Activated naive CD4-positive, alpha-beta T cell treated with anti-CD3 and anti-CD28 coated beads, Interleukin-2, amount 50 U/mL, for 16 hours (primary cell): ENCODE measurements at places on chromosomes 6 and 20.

DNA sequence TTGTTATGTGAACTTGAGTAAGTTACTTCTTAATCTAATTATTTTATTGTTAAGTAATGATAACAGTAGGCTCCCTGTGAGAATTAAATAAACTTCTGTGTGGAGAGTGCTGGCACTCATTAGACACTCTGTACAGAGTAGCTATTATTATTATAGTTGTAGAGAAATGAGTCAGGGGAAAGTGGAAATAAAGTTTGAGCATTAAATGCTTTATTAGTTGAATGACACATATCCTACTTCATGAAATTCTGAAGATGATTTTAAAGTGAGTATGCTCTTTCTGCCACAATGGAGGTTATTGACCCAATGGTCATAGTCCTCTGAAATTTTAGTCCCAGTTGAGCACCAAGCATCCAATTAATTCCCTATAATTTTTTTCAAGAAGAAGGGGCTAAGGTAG is 5.9 kb downstream of the ECI2 start:
- no peak for DNase-seq

DNA sequence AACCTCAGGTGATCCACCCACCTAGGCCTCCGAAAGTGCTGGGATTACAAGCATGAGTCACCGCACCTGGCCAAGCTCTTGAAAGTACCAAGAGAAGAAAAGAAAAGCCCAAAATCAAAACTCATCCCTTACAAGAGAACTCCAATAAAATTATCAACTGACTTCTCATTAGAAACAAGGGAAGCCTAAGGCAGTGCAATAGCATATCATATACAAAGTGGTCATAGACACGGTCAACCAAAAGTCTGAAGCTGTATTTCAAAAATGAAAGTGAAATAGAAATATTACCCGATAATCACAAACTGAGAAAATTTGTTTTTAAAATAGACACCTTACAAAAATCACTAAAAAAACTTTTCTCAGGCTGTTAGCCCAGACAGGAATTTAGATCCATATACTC is 1321.1 kb upstream of the GJE1 start:
- DNase-seq: no peak

GRCh38 chr6:34746104-34746846 is 11.0 kb upstream of the SNRPC start:
- no peak for DNase-seq

DNA sequence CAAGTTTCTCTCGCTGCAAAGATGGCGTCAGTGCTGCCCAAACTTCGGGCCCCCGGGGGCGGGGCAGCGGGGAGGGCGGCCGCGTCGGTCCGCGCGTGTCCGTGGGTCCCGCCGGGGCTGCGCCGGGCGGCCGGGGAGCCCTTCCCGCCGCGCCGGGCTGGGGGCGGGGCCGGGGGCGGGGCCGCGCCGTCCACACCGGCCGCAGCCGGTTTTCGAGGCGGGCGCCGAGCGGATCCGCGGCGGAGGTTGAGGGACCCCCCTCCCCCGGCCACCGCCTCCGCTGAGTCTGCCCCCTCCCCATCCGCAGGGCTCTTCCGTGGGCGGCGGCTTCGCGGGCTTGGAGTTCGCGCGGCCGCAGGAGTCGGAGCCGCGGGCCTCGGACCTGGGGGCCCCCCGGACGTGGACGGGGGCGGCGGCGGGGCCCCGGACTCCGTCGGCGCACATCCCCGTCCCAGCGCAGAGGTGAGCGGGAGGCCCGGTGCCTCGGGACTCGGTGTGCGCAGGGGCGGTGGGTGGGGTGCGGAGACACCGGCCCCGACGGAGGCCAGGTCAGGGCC is 572 bp downstream of the SLC2A4RG start:
- no peak for DNase-seq

DNA sequence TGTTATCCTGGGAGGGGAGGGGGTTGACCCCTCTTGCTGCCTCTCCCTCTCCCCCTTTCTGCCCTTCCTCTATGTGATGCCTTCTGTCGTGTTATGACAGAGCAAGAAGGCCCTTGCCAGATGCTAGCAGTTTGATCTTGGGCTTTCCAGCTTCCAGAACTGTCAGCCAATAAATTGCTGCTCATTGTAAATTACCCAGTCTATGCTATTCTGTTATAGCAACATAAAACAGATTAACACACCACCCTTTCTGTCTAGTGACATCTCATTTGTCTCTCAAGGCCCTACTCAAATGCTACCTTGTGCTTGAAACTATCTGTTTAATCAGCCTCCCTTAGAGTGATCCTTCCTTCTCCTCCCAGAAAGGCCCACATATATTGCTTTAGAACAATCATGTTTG is 16.4 kb upstream of the MAP3K4 start:
- DNase-seq: no peak

DNA sequence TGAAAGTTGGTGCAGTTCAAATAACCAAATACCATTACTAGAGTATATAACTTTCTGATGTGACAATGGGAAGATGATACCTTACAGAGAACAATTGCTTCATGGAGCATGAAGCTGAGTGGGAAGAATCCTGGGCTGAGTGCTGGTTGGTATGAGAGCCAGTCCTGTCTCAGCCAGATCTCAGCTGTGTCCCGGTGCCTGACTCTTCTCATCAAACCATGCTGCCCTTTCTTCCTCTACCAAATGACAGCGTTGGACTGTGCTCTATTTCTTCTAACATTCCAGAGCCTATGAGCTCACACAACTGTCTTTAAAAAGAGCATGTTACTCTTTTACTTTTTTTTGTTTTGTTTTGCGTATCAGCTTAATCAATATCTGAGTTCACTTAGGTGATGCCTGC is 27.5 kb upstream of the PBOV1 start:
- no peak for DNase-seq

DNA sequence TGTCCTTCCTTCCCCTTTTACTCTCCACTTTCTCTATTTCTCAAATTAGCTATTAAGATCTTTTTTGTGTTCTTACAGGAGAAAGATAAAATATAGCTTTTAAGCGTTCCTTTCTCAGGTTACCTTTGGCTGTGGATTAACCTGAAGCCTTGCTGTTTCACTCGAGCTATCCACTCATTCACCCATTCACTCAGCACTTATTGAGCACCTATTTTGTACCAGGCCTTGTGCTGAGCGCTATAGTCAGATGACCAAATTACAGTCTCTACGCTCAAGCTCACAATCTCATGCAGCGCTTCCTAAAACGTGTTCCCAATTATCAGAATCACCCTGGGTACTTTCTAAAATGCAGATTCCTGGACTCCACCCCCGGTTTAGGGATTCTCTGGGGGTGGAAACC is 1.8 kb upstream of the CEP250 start:
- no peak for DNase-seq

- DNase-seq: no peak
These were observed 51.4 kb downstream of the MDGA1 start for GRCh38 chr6:37646097-37646864.

DNA sequence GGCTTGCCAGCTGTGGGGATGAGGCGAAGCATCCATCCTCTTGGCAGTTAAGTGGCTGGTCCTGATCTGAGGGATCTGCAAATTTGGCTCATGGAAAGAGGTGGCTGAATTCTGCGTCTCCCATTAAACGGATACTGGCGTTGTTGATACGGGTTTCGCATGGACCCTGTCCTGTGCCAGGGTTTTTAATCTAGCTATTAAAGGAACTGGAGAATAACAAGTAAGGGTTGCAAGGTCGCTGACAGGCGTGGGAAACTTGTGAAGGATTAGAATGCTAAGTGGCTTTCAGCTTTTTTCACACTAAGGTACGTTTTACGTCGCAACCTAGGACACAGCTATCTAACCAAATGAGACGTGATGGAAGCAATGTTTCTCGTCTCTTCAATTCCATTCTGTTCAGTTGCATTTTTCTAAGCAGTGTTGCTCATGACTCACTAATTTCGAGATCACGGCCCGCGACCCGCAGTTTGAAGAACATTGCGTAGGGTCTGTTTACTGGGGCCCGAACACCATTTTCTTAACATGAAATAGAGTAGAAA is 852 bp downstream of the GMNN start:
- peak; percentile 39 for DNase-seq

- DNase-seq: no peak
These were observed 305.5 kb downstream of the QKI start for GRCh38 chr6:163720005-163720404.

DNA sequence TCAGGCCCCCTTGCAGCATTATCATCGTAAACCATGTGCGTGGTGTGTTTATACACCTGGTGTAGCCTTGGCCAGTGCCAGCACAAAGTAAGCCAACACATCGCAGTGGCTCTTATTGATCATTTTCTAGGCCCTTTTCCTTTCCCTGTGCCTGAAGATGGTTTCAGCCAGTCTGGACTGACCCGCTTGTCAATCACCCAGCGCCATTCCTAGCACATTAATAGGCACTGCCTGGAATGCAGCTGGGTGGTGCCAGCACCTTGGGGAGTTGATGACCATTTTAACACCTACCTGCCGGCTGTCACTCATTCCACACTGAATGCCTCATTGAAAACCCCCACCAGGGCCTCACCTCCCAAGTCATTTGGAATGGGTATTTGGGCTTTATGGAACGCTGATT is 4.9 kb upstream of the UQCC2 start:
- no peak for DNase-seq

- DNase-seq: no peak
These were observed 12.2 kb upstream of the TBC1D20 start for GRCh38 chr20:474581-474980.

DNA sequence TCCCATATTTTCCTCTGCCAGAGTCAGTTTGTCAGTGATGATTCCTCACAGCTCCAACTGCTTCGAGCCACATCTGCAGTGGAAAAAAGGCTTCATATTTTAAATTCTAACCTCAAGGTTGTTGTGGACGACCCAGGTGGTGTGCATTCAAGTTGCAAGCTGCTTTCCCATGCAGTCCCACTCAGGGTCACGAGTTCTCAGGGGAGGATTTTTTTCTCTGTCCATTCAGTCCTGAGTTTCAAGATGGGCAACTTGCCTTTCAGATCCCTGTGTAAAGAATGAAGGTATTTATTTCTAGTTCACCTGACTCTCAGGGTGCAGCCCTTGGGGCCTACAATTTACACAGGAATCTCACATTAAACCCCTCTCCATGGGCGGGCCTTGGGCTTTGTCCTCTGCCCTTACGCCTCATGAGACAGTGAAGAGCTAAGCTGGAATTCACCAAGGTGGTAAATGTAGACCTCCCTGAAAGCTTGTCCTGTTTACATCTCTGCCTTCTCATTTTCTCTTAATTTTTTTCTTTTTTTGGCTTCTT is 65.9 kb downstream of the TPD52L1 start:
- no peak for DNase-seq

- no peak for DNase-seq
These were observed 191.1 kb downstream of the FNDC1 start for GRCh38 chr6:159360306-159360705.

GRCh38 chr20:24043294-24043693 is 54.7 kb upstream of the GGTLC1 start:
- DNase-seq: no peak

GRCh38 chr20:64205611-64206026 is 41.4 kb downstream of the MYT1 start:
- DNase-seq: no peak

DNA sequence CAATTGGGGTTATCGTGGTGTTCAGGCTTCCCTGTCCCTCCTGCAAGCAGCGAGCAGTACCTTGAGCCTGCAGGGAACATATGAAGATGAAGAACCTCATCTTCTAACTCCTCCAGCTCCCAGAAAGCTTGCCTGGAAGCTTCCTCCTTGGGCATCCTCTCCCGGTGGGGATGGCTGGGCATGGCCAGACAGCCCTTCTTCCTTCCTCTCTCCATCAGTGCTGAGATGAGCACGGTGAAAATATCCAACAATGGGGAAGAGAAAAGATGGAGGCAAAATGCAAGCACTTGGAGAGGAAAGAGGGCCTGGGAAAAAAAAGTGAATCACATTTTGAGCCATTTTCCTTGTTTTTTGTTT is 107.7 kb upstream of the FOXA2 start:
- no peak for DNase-seq

- no peak for DNase-seq
These were observed 70.6 kb downstream of the AFG1L start for GRCh38 chr6:108365478-108365877.

GRCh38 chr20:50521221-50522052 is 11.3 kb downstream of the PTPN1 start:
- no peak for DNase-seq

DNA sequence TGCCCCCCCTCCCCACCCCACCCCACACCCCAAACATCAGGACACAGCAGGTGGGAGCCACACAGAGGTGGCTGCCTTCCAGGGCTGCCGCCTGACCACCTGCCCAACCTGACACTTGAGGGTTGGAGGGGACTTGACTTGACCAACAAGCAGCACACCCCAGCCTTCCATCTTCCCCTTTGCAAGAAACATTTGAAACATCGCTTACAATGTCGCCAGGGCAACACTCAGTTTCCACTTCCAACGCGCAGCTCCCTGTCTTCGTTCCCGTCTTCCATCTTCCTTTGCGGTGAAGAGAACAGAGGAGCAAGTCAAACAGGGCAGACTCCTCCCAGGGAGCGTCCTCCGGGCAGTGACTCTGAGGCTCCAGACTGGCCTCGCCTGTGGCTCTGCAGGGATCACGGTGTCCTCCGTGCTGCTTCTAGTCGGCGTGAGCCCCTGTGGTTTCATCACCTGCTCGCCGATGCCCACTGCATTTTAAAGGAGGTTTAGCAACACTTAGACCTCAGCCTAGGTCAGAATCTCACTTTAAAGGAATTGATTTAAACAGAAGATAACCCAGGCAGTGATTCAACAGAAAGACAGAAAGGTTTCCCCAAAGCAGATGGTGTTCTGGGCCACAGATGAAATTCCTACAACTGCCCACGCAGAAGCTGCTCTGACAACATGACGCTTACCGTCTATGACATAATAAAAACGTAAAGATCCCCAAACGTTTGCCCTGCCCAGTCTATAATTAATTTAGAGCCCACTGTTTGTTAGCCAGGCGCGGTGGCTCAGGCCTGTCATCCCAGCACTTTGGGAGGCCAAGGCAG is 130.8 kb downstream of the TAF4 start:
- DNase-seq: no peak

- DNase-seq: no peak
These were observed 195.4 kb downstream of the TBXT start for GRCh38 chr6:165972139-165972802.

DNA sequence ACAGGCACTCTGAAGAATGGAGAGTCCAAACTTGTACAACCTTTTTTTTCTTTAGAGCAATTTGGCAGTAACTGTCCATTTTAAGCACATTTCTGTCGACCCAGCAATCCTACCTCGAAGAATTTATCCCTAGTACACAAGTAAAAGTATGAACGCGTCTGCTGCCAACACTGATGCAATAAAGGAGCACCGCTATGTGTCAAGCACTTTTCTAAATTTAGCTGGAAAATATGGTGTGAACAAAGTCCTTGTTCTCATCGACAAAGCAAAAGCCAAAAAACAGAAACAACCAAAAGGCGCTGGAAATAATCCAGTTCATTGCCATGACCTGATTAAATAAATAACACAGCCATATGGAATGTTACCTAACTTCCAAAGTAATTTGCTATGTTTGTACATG is 1.1 kb downstream of the DPM1 start:
- no peak for DNase-seq

GRCh38 chr20:64155258-64156135 is 8.8 kb upstream of the MYT1 start:
- no peak for DNase-seq
